ENCODE measurements at places on chromosomes 3 and 15.

- DNase-seq: no peak
These were observed 618.7 kb downstream of the SI start for GRCh38 chr3:164459521-164460151.

- no peak for DNase-seq
These were observed 106.6 kb downstream of the TOP2B start for GRCh38 chr3:25558121-25558520.

DNA sequence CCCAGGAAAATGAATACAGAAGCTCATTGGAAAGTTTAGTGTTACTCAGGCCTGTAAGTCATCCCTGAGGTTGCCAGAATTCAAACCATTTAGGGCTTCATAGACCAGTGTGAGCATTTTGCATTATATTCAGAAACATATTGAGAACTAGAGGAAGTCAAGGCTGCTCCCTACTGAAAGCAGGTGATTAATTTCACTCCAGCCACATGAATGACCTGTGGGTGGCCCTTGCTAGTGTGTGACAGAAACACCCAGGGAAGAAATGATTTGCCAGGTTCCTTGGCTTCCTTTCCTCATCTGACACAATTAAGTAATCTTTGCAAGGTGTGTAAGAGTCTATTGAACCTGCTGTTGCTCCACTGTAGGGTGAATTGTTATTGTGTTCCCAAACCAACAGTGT is 61.8 kb downstream of the GAP43 start:
- no peak for DNase-seq

DNA sequence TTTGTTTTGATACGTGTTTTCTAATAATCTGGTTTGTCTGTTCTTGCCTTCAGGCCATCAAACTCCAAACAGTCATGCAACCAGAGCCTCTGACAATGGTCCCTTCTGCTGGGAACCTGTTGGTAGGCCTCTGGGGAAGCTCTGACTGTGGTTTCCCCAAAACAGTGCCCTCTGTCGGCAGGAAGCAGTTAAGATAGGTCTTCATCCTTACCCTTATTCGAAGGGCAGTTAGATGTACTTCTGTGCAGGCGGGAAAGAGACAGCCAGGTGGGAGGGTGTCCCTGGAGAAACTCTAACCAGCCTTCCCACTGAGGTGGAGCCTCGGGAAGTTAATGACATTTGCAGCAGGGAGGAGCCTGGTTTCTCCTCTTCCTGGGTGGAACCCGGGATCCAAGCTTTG is 81.6 kb upstream of the CHMP2B start:
- DNase-seq: no peak
